Thyroid gland (tissue), 4 donors: ENCODE measurements at places on chromosomes 5 and 9.

DNA sequence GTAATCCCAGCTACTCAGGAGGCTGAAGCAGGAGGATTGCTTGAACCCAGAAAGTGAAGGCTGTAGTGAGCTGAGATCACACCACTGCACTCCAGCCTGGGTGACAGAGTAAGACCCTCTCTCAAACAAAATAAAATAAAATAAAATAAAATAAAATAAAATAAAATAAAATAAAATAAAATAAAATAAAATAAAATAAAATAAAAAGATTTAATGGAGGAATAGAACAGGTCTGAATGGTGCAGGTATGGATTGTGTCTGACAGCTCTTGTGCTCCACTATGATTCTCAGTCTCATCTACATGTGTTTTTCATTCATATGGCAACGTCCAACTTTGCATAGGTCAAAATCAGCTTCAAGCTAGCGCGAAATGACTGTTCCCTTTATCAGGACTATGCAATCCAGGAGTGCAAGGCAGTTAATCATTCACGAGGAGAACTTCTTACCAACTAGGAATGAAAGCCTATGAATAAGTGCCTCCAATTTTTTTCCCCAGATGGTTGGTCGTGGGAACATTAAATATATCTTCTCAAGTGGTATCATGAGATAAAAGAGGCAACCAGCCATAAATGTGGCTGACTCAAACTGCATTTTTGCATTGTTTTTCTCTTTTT lies 1392.3 kb upstream of the CDH9 start:
- H3K4me1 ChIP-seq = no peaks in the 10 kb centered on the region
- H3K4me3 ChIP-seq = no peak overlapping the region
- no peak for DNase-seq
- H3K36me3 ChIP-seq = no peaks in the 10 kb centered on the region
- H3K27ac ChIP-seq = no peak overlapping the region

- H3K4me3 ChIP-seq = no peak overlapping the region
- H3K27ac ChIP-seq = no peak overlapping the region
- H3K4me1 ChIP-seq = no peaks in the 10 kb centered on the region
- no peak for DNase-seq
These were observed 95.7 kb upstream of the FAM120A start for GRCh38 chr9:93355827-93356226.

- no peak overlapping the region for H3K27ac ChIP-seq
- H3K36me3 ChIP-seq = no peaks in the 10 kb centered on the region
- H3K4me3 ChIP-seq = no peak overlapping the region
- no peaks in the 10 kb centered on the region for H3K27me3 ChIP-seq
- no peak for DNase-seq
These were observed 39.2 kb downstream of the OLFM1 start for GRCh38 chr9:135126451-135127187.

DNA sequence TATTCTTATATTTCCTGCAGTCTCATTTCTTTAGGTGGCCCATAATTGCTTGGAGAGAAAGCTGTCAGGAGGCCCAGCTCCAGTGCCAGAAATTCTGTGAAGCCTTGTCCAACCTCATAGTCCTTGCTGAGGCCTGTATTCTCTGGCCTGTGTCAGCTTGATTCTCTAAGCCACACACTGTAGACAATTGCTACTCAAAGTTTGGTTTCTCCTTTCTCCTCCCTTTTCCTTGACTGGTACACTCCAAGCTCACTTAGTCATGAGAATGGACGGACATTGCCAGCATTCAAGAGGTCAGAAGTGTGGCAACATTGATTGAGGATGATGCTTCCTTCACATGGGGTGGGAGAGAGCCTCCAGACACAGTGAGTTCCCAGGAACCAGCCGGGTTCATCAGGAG lies 71.3 kb upstream of the CXCL14 start:
- peaks cover 7% of the 10 kb centered on the region for H3K4me1 ChIP-seq
- no peak overlapping the region for H3K27ac ChIP-seq
- no peaks in the 10 kb centered on the region for H3K27me3 ChIP-seq
- H3K4me3 ChIP-seq = no peak overlapping the region
- DNase-seq = no peak

DNA sequence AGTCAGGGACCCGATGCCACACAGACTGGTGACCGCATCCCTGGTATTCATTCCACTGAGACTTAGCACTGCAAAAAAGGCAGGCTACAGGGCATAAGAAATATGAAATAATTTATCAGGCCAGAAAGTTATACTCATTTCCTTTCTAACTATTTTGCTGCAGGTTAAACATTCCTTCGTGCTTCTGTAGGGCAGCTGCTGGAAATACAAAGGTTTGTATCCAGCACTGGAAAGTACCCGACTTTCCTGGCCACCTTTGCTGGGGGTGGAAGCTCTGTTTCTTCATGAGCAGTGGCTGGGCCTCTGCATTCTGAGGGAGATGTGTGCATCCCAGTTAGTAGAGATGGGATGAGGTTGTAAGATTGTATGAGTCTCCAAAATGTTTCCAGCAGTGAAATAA lies 478.6 kb upstream of the WWC1 start:
- H3K27ac ChIP-seq = no peak overlapping the region
- no peaks in the 10 kb centered on the region for H3K27me3 ChIP-seq
- no peaks in the 10 kb centered on the region for H3K4me1 ChIP-seq
- no peaks in the 10 kb centered on the region for H3K36me3 ChIP-seq
- no peak overlapping the region for H3K4me3 ChIP-seq
- no peak for DNase-seq

DNA sequence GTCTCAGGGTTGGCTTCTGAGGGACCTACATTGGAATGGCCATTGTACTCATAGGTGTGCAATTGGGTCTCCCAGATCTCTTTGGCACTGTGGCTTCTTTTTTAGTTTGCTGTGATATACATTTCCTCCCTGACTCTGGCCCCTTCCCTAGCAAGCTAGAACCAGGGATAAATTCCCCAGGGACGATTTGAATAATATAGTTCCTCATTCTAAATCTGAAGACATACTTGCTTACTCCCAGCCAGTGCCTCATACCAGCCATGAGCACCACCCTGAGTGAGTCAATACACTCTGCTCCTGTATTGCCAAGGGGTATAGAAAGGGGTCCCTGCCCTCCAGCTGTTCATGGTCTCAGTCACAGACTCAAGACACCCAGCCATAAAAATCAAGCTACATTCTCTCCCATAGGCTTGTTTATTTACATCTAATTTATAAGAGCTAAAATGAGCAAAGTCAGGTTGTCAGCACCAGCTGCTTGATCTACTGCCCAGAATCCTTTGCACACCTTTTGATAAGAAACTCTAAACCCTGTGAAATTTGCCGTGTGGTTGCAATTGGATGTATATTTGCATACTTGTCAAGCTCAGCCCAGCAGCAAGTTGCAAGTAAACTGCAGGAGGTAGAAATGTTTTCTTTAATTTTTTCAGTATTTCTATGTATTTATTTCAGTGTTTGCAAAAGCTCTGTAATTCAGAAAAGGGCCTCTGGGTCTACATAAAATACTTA lies 219.9 kb upstream of the IRX1 start:
- H3K36me3 ChIP-seq = no peaks in the 10 kb centered on the region
- H3K27me3 ChIP-seq = no peaks in the 10 kb centered on the region
- no peaks in the 10 kb centered on the region for H3K4me1 ChIP-seq

DNA sequence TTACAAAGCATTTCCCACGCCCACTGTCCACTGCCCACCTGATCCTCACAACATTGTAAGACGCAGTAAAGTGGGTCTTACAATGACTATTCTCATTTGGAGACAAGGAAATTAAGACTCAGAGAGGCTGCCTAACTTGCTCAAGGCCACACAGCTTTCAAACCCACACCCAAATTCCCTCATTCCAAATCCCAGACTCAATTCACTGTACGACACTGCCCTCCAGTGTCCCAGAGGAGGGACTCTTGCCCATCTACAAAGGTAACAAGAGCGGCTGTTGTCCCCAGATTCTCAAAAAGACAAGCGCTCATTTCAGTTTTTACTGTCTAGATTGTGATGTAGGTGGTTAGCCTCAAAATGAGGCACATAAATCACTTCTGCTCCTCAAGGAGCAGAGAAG lies 184.6 kb downstream of the ACTL7B start:
- DNase-seq = no peak
- no peak overlapping the region for H3K4me3 ChIP-seq
- H3K36me3 ChIP-seq = no peaks in the 10 kb centered on the region

GRCh38 chr9:24044576-24044975 lies 218.5 kb upstream of the ELAVL2 start:
- no peak overlapping the region for H3K27ac ChIP-seq
- no peak overlapping the region for H3K4me3 ChIP-seq
- no peak for DNase-seq
- H3K36me3 ChIP-seq = no peaks in the 10 kb centered on the region
- no peaks in the 10 kb centered on the region for H3K4me1 ChIP-seq

GRCh38 chr9:11973011-11973410 lies 720.2 kb upstream of the TYRP1 start:
- no peaks in the 10 kb centered on the region for H3K27me3 ChIP-seq
- no peak overlapping the region for H3K4me3 ChIP-seq
- no peak overlapping the region for H3K27ac ChIP-seq
- no peaks in the 10 kb centered on the region for H3K4me1 ChIP-seq
- no peaks in the 10 kb centered on the region for H3K36me3 ChIP-seq
- no peak for DNase-seq

DNA sequence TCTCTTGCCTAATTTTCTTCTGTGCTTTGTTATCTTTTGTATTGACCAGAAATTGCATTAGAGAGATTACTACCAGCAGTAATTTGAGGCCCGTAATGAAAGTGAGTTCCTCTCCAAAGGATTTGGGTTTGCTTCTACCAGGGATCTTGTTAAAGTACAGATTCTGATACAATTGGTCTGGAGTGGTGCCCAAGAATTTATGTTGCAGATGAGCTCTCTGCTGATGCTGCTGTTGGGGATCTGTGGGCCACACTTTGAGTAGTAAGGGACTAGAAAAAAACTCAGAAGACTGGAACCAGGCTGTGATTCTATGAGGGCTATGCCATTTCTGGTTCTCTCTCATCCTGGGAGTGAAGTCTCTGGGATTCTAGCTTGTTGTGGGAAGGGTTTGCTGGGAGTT lies 192.2 kb downstream of the SEC61B start:
- H3K36me3 ChIP-seq = no peaks in the 10 kb centered on the region
- DNase-seq = no peak
- H3K27ac ChIP-seq = no peak overlapping the region
- no peaks in the 10 kb centered on the region for H3K4me1 ChIP-seq
- no peaks in the 10 kb centered on the region for H3K27me3 ChIP-seq
- H3K4me3 ChIP-seq = no peak overlapping the region

DNA sequence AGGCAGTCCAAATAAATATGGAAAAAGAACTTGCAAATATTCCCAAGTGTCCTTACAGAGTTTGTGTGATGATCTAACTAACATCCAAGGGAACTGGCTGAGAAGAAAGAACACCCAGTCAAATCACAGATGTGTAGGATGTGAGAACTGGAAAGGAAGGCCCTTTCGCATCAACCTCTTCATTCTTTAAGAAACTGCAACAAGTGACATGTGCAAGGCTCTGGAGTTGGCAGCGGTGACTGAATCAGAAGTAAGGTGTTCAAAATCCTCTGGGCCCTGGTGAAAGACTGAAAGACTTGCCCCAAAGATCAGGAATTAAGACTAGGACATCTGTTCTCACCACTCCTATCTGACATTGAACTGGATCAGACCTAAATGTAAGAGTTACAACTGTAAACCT lies 88.7 kb downstream of the RAPGEF1 start:
- no peak overlapping the region for H3K4me3 ChIP-seq
- no peaks in the 10 kb centered on the region for H3K27me3 ChIP-seq
- no peak for DNase-seq
- peaks cover 56% of the 10 kb centered on the region for H3K4me1 ChIP-seq

DNA sequence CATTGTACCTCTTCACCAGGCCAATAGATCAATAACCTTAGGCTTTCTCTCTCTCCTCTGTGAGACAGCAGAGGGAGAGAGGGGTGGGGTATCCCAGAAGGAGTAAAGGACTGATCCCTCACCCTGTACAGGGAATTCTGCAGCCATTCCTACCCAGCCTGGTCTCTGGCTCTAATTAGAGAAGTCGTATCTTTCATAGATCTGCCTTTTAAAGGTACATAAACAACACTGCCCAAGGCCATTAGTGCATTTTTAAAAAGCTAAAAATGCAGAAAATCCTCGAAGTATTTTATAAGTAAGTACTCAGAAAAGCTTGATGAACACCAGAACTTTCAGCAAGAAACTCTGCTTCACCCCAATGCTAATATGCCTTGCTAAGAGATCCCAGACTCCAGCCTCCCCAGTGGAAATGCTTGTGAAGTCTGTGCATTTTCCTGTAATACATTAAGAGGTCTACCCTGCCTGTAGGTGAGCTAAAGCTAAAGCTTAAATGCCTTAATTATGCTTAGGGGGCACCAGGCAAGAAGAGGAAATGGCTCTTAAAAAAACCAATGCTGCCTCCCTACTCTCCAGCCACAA lies 200.0 kb upstream of the ANKRD55 start:
- H3K36me3 ChIP-seq = no peaks in the 10 kb centered on the region
- H3K27me3 ChIP-seq = no peaks in the 10 kb centered on the region
- no peak overlapping the region for H3K4me3 ChIP-seq
- no peak for DNase-seq
- H3K27ac ChIP-seq = no peak overlapping the region
- H3K4me1 ChIP-seq = peaks cover 6% of the 10 kb centered on the region

DNA sequence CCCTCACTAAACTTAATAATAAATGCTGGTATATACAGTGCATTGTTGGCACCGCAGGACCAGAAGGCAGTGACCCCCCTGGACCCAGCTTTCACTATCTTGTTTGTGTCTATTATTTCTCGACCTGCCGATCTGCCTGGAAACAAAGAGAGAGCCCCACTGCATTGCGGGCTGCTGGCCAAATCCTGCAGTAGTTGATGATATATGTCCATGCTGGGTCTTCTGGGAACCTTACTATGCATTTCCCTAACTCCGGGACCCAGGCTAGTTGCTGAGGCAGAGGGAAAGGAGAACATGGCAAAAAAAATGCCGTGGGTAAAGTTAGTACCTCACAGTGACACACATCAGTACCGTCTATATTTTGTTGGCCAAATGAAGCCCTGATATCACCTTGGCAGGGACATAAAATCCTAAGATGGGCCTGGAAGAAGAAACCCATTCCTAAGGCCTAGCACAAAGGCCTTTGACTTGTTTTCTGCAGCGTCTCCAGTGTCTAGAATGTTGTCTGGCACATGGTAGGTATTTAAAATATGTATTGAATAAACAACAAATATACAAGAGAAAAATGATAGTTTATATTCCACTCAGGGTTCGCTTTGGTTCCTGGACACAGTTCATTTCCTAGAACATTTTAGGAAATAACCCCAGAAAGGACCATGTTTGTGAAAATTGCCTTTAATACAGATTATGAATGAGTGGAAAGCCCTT lies 46.1 kb downstream of the NMUR2 start:
- H3K4me1 ChIP-seq = peaks cover 13% of the 10 kb centered on the region
- H3K27ac ChIP-seq = no peak overlapping the region
- H3K27me3 ChIP-seq = no peaks in the 10 kb centered on the region
- H3K4me3 ChIP-seq = no peak overlapping the region
- no peak for DNase-seq

- peak overlapping the region; percentile 79 for H3K27ac ChIP-seq
- no peak overlapping the region for H3K4me3 ChIP-seq
- peak; percentile 92 for DNase-seq
- no peaks in the 10 kb centered on the region for H3K36me3 ChIP-seq
- peaks cover 57% of the 10 kb centered on the region for H3K4me1 ChIP-seq
- H3K27me3 ChIP-seq = no peaks in the 10 kb centered on the region
These were observed 43.5 kb downstream of the LIX1 start for GRCh38 chr5:97098922-97099321.

- H3K36me3 ChIP-seq = no peaks in the 10 kb centered on the region
- H3K27ac ChIP-seq = peak overlapping the region; percentile 76
- H3K4me1 ChIP-seq = peaks cover 39% of the 10 kb centered on the region
These were observed 2.8 kb downstream of the ZNF608 start for GRCh38 chr5:124743602-124744169.
